ENCODE measurements at places on chromosomes 4 and X.

GRCh38 chrX:69140837-69141236, 24.4 kb downstream of the PJA1 start:
- no peak for DNase-seq

DNA sequence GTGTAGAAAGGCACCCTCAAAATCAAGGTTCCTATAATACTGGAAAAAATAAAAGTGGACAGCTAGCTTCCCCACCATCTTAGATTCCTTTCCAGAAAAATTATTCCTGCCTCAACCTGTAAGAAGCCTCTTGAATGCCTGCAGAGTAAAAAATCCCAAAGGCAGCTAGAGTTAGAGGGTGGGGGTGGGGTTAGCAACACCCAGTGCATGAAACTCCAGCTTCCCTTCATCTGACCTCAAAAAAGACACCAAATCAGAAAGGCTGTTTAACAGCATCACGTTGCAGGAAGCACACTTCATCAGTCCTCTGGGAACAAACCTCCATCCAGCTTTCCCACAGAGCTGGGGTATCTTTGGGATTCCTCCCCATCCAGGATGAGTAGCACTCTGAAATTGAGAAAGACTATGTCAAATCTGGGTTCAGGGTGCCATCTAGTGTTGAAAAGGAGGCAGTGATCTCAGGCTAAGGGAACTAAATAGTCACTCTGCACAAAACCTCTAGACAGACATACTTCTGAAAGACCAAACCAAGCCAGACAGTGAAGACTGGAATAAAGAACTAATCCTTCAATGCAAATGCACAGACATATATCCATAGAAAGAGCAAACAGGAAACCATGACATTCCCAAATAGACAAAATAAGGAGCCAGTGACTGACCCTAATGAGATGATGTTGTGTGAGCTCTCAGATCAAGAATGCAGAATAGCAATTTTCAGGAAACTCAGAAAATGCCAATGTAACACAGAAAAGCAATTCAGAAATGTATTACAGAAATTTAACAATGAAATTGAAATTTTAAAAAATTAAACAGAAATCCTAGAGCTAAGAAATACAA, 97.9 kb downstream of the ARHGEF9 start:
- peak; percentile 38 for DNase-seq

DNA sequence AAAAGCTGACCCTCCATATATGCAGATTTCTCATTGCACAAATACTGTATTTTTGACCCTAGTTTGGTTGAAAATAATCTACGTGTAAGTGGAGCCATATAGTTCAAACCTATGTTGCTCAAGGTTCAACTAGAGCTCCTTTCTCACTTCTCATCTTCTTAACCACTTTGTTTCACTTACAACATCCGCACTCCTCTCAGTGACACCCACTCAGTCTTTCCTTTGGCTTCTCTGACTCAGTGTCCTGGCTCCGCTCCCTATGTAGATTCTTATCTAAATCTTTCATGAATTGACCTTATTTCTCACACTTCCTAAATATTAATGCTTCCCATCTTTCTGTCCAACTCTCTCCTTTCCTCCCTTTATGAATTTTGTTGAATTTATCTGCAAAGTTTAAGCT, 32.9 kb upstream of the DKK2 start:
- DNase-seq = peak; percentile 18

GRCh38 chr4:76995776-76996175, 46.2 kb downstream of the SEPTIN11 start:
- no peak for DNase-seq

GRCh38 chr4:184937745-184938144, 80.5 kb upstream of the HELT start:
- no peak for DNase-seq

- peak; percentile 4 for DNase-seq
These were observed 14.0 kb upstream of the GPKOW start for GRCh38 chrX:49137492-49137891.

DNA sequence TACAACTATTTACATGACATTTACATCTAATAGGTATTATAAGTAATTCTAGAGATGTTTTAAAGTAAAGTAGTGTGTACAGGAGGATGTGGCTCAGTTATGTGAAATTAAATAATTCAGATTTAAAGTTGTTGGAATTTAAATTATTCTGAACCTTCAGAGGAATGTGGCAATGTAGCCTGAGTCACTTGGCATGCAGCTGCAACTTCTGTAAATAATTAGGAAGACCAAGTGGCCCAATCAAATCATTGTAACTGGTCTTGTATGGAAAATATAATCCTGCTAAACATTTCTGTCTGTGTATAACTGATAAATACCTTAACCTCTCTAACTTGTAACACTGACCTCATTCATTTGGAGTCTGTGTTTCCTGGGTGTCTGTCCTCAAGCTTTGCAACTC, 828.9 kb downstream of the GLUD2 start:
- DNase-seq = no peak

- DNase-seq = no peak
These were observed 36.7 kb downstream of the SMIM20 start for GRCh38 chr4:25950461-25951389.

- no peak for DNase-seq
These were observed 11.7 kb downstream of the RPL9 start for GRCh38 chr4:39446842-39447573.

DNA sequence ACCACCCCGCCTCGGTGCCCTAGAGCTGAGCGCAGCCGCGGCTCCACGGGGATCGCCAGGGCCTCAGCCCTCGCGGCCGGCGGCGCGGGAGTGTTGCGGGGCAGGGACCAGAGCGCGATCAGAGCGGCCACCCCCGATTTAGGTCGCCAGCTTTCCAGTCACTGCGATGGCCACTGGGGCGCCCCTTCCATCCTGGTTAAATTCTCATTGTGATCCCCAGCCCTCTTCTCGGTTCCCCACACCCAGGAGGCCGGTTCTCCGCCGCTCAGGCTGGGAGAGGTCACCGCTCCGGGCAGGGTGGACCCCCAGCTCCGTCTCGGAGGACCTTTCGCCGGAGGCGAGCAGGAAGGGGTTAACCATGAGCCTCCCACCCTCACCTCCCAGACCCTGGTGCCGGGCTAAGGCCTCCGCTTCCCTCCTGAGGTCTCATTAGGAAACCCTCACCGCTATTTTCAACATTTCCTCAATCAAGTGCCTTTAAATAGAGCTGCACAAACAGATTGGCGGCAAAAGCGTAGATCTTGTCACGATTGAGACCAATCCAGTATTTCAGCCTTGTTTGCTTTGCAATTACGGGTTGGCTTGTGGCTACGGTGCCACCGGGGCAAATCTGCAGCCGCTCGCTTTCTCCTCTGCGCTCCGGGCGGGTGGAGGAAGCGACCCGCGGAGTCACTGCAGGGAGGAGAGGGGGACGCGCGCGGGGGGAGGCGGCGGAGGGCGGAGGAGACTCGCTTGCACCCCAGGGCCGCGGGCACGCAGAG, 8.3 kb upstream of the HAND2 start:
- DNase-seq = no peak

GRCh38 chrX:153886915-153887314, 942 bp upstream of the L1CAM start:
- DNase-seq = no peak

- DNase-seq = peak; percentile 77
These were observed 72.1 kb downstream of the PRSS12 start for GRCh38 chr4:118280501-118281218.

- peak; percentile 38 for DNase-seq
These were observed 47.6 kb downstream of the METTL14 start for GRCh38 chr4:118732591-118733330.

DNA sequence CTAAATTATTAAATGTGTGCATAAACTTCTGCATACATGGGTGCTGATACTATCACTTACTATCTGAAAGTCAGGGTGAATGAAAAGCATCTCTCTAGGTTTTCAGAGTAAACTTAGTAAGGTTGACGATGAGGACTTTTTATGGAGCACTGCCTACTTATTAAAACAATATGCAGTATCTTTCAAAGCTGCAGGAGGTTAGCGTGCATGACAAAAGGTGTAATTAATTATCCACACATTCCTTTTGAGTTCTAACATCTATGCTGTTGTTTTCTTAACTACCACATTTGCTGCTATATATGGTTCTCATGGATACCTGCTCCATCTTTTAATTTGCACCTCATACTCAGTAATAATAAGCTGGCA, 256.2 kb downstream of the FSTL5 start:
- DNase-seq = no peak

DNA sequence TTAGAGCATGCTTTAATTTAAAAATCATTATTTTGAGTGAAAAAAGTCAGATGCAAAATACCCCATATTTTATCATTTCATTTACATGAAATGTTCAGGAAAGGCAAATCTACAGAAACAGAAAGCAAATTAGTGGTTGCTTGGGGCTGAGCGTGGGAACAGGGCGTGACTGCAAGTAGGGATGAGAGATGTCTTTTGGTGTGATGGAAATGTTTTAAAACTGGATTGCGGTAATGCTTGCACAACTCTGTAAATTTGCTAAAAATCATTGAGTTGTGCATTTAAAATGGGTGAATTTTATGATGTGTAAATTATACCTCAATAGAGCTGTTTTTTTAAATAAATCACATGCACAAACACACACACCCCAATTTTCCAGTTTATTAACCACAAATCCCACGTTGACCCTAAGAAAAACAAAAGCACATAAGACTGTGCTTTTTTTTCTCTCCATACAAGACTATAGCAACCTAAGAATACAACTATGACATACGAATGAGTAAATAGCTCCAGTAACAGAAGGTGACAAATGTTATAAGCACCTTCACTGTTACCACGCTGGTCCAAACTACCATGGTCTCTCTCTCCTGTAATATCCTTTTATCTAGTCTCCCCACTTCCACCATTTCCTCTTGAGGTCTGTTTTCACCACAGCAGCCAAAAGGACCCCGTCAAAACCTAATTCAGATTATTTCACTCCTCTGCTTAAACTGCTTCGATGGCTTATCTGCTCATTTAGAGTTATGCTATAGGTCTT, 37.2 kb downstream of the FRMD7 start:
- DNase-seq = no peak

GRCh38 chrX:17610788-17611187, 126.5 kb upstream of the SCML1 start:
- no peak for DNase-seq

DNA sequence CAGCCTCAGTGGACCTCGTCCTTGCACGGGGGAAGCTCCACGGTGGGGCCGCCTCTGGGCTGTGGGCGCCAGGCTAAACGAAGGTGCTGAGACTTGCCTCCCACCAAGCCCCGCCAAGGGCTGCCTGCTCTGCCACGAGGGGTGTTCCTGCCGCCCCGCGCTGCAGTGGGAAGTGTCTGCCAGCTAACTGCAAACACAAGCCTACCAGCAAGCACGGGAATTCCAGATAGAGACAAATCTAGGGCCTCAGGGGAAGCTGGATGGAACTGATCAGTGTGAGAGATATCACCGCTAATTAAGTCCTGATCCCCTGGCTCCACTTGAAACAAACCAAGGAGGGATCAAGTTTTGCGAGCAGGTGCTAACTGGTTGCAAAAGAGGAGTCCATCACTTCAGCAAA, 181.6 kb upstream of the LEF1 start:
- no peak for DNase-seq

DNA sequence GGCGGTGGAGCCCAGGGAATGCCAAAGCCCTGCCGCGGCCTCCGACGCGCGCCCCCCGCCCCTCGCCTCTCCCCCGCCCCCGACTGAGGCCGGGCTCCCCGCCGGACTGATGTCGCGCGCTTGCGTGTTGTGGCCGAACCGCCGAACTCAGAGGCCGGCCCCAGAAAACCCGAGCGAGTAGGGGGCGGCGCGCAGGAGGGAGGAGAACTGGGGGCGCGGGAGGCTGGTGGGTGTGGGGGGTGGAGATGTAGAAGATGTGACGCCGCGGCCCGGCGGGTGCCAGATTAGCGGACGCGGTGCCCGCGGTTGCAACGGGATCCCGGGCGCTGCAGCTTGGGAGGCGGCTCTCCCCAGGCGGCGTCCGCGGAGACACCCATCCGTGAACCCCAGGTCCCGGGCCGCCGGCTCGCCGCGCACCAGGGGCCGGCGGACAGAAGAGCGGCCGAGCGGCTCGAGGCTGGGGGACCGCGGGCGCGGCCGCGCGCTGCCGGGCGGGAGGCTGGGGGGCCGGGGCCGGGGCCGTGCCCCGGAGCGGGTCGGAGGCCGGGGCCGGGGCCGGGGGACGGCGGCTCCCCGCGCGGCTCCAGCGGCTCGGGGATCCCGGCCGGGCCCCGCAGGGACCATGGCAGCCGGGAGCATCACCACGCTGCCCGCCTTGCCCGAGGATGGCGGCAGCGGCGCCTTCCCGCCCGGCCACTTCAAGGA, at the start of gene FGF2:
TSS of gene FGF2 (plus strand) at position 279 of the 705 bp plus-strand sequence. CDS start at position 623, 344 bp downstream.
- peak; percentile 11 for DNase-seq

- DNase-seq = peak; percentile 87
These were observed 11.9 kb upstream of the SLC9A7 start for GRCh38 chrX:46770817-46771163.

DNA sequence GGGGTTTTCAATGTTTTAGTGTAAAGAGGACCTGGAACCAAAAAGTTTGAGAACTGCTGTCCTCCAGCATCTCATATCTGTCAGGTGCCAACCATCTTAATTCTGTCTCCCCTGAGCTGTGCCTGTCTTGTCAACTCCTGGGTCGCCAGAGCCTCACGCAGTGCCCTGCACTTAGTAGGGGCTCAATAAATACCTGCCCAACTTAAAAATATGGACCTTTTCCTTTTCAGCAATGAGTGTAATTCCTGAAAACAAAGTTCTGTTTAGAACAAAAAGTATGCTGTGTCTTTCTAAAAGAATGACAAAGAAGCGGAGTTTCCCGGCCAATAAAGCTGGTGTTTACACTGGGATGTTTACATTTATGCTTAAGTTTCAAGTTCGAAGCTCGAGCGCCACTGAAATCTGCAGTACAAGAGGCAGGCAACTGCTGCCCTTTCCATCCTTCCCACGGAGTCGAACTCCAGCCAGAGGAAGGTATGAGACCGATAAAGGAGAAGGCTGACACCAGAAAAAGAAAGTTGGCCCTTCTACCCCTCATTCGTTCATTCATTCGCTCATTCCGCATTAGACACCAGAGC, 1.1 kb upstream of the HTATSF1 start:
- DNase-seq = no peak

GRCh38 chrX:100204534-100204933, 205.5 kb downstream of the PCDH19 start:
- no peak for DNase-seq

DNA sequence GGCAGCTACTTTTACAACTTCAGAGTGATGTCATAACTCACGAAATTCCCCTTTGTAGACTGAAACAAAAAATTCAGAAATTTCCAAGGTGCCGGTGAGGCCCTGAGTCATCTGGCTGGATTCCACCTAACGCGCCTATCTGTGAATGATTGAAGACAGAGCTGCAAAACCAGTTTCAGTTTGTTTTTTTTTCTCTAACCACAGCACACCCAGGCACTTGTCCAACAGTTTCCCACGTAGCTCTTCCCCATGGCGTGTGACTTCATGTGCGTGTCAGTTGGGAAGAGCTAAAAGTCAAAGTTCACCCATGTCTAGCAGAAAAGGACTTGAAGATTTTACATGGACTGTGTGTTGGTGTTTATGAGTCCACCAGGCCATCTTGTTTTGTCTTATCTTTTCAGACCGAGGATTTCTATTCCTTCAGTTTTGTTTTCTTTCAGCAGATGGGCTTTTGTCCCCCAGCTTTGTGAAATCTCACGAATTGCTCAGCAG, 16.4 kb downstream of the TCEANC start:
- DNase-seq = peak; percentile 91

GRCh38 chrX:96834137-96834536, 49.6 kb upstream of the RPA4 start:
- no peak for DNase-seq

- DNase-seq = peak; percentile 79
These were observed 149.4 kb downstream of the PDGFRA start for GRCh38 chr4:54378461-54378860.

GRCh38 chrX:53556868-53557267, 122.7 kb upstream of the HSD17B10 start:
- no peak for DNase-seq

GRCh38 chrX:154437971-154438893, 1.3 kb downstream of the GDI1 start:
- no peak for DNase-seq

Data from HT1080 (cell line).